Activated CD8-positive, alpha-beta memory T cell treated with anti-CD3 and anti-CD28 coated beads for 24 hours (primary cell): ENCODE measurements at places on chromosomes 6 and 20.

DNA sequence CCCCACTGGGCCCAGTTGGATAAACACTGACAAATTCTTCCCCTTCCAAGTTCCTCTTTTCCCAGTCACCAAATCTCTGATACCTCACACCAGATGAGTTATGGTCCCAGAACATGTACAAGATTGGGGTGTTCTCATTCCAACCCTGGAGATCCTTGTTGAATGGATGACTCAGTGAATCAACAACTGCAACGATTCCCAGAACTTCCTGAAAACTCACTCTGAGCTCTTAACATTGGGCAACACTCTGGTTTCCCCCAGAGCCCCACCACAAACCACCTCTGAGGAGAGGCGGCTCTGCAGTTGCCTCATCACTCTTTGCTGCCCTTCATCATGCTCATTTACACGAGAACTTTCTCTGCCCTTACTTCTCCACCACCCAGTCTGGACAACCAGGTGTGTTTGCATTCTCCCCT lies 115.2 kb downstream of the MRPL14 start:
- no peak for DNase-seq

DNA sequence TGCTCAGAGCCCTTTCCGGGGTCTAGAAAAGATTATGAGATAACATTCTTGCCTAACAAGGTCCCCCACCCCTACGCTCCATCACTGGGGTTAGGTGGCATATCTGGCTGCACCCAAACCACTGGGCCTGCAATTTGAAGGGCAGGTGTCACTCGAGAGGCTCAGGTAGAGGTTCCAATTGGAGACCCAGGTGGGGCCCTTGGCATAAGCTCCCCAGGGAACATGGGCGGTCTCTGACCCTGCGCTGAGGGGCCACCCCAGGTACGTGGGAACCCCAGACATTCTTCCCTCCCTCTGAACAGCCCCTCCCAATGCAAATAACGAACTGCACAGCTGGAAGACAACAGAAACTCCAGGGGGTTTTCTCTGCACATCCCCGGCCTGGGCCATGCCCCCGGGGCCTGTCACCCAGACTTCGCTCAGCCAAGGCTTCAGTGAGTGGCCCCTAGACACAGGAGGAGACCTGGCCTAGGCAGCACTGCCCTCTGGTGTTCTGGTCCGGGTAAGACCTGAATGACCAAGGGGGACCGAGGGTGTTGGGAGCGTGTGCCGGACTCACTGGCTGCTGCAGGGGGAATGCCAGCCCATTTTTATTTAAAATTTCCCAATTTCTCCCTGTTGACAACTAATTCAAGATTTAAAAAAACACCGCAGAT lies 47.5 kb downstream of the DSTN start:
- peak; percentile 74 for DNase-seq

GRCh38 chr20:5448449-5449118 lies 131.8 kb upstream of the PROKR2 start:
- peak; percentile 82 for DNase-seq

DNA sequence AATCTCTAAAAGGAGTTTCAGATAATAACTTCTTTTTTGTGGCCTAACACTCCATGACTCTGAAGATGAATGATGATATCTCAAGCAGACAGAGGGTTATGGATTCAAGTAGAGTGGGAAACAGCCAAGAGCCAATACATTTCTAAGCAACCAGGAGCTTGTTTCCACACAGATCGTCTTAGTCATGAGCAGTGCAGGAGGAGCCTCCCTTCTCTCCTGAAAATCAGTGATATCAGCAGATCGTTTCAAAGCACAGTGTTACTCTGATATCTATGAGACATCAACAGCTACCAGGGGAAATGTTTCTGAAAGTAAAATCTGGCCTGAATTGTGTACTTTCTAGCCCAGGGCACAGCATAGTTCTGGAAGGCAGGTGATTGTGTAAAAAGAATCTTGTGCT lies 11.5 kb downstream of the ADGRG6 start:
- DNase-seq: no peak

DNA sequence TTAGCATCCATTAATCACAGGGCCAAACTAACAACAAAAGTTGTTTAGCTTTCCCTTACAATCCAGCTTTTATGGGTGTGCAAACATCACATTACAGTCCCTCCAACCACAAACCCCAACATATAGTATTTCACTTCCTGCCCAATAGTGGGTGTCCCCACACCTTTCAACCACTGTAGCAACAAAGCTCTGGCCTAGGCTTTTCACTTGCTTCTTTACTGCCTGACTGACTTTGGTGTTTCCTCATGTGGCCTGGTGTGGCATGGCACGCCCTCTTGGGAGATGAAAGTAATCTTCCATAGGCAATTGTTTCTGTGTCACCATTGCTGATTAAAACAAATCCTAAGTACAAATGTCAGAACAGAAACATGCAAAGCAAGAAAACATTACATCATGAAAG lies 46.3 kb downstream of the MCM8 start:
- no peak for DNase-seq

- DNase-seq: no peak
Measured at GRCh38 chr6:8082954-8083858, 19.0 kb upstream of the BLOC1S5 start.

DNA sequence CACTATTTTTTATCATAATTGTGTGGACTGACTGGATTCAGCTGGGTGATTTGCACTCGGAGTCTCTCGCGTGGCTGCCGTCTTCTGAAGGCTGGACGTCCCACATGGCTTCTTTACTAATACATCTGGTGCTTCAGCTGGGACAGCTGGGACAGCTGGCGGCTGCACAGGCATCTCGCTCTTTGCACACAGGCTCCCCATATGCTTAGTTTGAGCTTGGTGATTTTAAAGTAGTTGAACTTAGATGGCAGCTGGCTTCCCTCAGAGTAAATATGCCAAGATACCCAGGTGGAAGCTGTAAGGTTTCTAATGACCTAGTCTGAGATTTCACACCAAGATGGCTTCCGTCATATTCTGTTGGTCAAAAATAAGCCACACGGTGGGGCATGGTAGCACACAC lies 38.7 kb upstream of the PPP1R3G start:
- DNase-seq: no peak

GRCh38 chr6:130778946-130779657 lies 48.1 kb upstream of the SMLR1 start:
- DNase-seq: no peak

DNA sequence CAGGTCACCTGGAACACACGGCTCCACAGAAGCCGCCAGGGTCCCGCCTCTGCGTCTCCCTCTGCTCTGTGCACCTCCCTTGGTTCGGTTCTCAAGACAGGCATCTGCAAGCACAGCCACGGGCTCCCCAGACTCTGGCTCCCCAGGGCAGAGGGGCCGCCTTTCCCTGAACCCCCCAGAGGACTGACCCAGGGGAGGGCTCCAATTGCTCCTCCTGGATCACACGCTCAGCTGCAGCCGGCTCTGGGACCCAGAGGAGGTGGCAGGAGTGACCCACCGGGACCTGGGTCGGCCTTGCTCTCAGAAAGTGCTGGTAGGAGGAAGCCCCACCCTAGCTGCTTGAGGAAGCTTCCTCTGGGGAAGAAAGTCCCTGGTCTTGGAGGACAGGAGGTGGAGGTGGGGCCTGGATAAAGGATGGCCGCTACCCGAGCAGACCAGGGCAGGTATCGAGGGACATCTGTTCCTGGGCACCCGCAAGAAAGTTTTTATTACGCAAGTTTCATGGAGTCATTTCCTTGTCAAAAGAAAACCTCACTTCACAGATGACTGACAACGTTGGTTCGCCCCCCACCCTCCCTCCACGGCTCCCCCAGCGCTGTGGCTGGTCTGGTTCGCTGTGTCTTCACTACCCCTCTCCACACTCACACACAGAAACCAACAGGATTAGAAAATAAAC lies 103.9 kb upstream of the AFDN start:
- peak; percentile 46 for DNase-seq

GRCh38 chr20:39052676-39053075 lies 90.5 kb downstream of the DHX35 start:
- no peak for DNase-seq

- no peak for DNase-seq
Measured at GRCh38 chr20:23639490-23639958, 1.8 kb upstream of the CST3 start.

DNA sequence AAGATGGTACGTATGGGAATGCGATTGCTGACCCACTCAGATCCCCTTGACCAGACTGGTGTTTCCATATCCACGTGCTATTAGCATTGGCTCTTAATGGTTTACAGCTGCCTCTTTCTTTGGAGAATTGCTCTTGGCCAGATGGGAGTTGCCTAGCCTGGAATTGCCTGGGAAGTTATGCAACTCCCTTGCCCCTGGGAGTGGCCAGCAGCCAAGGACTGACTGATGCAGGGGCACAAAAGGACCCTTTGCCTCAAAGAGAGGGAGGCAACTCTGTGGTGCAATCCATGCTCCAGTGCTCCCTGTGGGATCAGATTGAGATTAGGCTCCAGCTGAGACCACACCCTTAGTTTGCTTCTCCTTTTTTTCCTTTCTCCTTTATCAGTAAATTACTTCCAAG lies 203.5 kb upstream of the JAG1 start:
- no peak for DNase-seq

DNA sequence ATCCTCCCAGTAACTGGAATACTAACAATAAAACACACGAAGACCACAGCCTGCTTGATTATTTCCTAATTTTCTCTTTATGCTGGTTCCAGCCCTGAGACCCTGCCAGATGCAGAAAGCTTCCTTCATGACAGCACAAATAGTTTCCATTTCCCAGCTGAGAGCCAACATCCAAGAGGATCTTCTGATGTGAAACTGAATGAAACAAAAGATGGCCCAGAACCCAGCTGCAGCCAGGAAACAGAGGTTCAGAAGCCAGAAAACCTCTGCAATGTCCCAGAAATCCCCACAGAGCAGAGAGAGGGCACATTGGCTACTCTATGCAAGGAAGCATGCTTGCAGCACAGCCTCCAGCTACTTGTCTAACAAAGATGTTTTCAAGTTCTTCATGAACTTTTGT lies 61.8 kb upstream of the PLEKHG1 start:
- no peak for DNase-seq

- DNase-seq: no peak
Measured at GRCh38 chr20:35716330-35716729, 17.1 kb downstream of the ROMO1 start.

- no peak for DNase-seq
Measured at GRCh38 chr20:38135271-38135650, 29.8 kb downstream of the TGM2 start.

GRCh38 chr6:32177183-32177787 lies 920 bp upstream of the RNF5 start:
- no peak for DNase-seq

DNA sequence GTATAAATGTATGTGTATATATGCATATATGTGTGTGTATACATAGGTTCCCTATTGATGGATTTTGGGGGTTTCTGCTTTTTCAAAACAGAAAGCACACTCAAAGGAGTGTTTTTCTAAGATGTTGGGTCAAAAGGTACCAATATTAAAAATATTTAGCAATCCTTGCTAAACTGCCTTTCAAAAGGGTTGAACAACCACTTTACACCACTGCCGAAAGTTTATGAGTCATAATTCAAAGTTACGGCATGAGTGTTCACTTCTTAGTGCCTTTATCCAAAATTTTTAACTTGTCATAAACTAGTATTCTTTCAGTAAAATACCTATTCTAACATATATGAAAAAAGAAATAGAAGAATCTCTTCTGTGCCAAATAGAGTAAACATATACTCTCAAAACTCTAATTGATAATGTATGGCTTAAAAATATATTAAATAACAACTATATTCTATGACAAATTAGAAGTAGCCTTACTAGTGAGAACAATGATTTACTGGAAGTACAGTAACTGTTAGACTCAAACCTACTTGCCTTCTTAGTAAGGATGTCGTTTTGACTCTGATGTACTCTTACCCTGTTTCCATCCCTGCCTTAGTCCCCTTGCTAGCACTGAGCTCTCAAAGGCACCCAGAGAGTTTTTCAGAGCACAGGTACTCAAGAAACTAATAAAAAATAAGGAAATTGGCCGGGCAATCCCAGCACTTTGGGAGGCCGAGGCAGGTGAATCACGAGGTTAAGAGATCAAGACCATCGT lies 136.1 kb downstream of the INSM1 start:
- DNase-seq: no peak

DNA sequence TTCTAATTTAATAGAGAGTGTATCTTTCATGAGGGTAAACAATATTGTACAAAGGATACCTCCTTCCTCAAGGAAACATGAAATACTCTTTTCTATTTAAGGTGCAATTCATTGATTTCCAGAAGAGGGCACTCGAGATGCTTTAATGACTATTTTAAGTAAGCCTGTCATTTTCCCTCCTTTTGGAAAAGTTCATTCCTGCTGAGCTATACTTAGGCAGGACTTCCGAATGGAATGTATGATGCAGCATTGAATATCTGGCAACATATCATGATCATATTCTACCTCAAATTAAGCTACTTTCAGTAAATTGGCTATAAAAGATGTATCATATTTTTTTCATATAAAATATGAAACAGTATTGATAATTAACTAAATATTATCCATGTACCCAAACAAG lies 5.0 kb downstream of the DST start:
- no peak for DNase-seq

DNA sequence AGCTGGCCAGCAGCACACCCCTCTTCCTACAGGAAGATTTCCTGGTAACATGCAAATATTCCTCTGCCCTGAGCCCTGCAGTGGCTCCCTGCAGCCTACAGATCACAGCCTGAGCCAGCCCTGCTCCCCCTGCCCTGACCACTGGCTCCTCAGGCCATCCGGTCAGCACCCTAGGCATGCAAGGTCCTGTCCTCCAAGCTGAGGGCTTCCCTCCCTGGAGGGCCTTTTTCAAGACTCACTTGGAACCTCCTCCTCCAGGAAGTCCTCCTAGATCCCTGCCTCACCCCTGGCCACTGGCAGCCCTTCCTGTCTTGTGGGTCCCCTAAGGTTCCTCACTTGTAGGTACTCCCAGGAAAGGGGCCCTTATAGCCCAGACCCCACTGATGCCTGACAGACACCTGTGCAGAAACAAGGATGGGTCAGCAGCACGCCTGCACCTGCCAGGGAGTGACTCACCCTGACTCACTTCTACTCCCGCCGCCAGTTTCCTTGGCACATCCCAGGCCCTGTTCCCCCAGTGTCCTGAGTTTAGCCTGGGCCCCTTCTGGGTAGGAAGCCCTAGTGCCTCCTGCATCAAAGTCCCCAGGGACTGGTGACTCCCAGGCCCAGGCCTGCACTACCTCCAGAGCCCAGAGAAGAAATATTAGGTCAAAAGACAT lies 3.2 kb downstream of the SLC4A11 start:
- no peak for DNase-seq

GRCh38 chr6:991192-991591 lies 298.3 kb upstream of the EXOC2 start:
- DNase-seq: no peak

DNA sequence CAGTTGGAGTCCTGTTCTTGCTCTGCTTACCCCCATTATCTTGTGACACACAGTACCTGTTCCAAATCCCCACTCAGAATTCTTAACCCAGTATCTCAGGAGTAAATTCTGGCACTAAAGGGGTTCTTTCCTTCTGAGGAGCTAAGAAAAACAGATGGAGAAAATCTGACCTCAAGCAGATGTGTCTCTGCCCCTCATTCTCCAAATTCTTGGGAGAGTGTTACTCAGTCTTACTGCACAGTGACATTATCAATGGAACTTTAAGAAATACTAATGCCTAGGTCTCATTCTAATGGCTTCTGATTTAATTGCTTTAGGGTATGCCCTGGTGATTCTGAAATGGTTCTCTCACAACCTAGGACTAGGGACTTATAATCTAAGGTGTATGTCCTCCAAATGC lies 40.6 kb upstream of the PTPRK start:
- no peak for DNase-seq
